ENCODE measurements at places on chromosomes 3 and 15.

GRCh38 chr3:89908711-89909213, 801.3 kb downstream of the EPHA3 start:
- no peak for DNase-seq

DNA sequence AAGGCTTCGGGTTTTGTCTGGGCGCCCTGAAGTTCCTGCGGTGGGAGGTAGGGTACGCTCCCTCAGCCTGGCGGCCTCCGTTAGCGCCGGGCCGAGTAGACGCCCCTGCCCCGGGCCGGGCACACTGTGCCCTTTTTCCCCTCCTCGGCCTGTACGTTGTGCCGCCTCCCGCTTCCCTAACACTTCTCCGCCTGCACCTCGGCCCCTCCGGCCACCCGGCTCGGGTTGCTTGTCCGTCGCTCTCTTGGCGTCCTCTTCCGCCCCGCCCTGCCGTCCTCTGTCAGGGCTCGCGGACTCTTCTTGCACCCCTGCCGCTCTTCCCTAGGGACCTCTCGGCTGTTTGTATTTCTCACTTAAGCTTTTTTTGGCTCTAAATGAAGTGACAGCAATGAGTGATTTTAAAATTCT, 384 bp downstream of the KNL1 start:
- peak; percentile 69 for DNase-seq

DNA sequence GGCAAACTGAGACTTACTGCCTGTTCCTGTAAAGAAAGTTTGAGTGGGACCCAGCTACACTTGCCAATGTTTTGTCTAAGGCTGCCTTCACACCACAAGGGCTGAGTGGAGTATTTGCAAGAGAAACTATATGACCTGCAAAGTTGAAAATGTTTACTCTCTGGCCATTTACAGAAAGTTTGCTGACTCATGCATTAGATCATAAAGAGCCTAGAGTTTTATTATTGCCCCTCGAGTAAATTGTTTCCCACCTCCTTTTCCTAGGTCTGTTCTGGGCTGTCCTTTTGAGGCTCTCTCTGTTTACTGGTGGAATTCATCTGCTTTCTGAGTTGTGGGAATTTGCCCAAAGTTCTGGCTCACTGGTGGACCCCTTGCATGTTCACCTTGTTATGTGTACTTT, 6.7 kb upstream of the PROK2 start:
- no peak for DNase-seq

DNA sequence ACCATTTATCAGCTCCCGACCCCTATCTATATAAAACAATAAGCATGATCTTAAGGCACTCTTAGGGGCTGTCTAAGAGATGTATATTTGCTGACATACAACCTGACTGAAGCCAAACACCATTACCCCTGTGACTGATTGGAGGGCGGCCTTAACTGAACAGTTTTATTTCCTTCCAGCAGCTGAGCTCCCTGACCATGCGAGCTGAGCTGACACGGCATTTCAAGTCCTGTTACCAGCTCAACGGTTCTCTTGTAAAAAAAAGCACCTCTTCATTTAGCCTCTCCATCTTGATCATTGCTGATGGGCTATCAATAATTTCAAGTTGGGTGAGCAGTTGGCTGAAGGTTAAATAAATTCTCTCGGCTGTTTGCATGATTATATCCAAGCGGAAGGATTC, 33.4 kb upstream of the BNIP2 start:
- peak; percentile 65 for DNase-seq

GRCh38 chr15:70016511-70016994, 81.2 kb downstream of the TLE3 start:
- no peak for DNase-seq

- no peak for DNase-seq
Measured at GRCh38 chr3:82093641-82094040, 332.2 kb upstream of the GBE1 start.

DNA sequence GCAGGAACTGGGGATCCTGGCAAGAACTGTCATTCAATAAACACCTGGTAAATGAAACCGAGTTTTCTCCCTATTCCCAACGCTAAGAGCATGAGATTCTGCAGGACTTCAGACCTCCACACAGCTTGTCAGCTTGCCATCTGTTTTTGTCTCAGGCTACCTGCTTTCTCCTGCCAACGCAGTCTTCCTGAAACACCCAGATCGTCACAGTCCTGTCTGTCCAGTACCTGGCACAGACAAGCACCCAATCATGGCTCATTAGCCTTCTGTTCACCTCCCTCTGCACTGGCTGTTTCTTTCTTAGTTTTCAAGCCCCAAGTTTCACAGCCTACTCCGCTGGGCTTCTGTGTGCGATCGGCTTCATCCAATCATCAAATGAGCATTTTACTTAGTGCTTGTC, 5.0 kb downstream of the SLC12A8 start:
- no peak for DNase-seq

DNA sequence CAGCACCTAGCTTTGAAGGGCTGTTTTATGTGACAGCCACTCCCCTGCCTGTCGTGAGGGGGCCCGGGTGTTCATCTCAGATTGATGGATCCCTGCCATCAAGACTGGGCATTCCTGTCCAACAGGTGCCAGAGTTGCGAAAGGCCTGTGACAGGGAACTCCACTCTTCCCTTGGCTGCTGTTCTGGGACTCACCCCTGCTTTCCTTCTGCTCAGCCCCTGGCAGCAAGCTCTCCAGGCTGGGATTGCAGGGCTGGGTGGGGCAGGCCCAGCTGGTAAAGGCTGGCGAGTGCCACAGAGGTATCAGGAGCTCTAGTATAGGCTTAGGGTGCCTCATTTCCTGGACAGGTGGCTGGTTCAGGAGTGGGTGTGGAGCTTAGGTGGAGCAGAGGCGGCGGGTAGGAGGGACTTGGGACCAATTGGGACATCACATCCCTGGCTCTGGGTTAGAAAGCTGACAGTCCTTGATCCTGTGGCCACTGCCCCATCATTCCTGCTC, at the start of gene PLA2G4B:
Gene PLA2G4B (plus strand): TSS at position 448 of the 498 bp plus-strand sequence. CDS start 67 bp downstream, outside the sequence.
- no peak for DNase-seq

- no peak for DNase-seq
Measured at GRCh38 chr3:64909757-64910467, 222.1 kb upstream of the ADAMTS9 start.

DNA sequence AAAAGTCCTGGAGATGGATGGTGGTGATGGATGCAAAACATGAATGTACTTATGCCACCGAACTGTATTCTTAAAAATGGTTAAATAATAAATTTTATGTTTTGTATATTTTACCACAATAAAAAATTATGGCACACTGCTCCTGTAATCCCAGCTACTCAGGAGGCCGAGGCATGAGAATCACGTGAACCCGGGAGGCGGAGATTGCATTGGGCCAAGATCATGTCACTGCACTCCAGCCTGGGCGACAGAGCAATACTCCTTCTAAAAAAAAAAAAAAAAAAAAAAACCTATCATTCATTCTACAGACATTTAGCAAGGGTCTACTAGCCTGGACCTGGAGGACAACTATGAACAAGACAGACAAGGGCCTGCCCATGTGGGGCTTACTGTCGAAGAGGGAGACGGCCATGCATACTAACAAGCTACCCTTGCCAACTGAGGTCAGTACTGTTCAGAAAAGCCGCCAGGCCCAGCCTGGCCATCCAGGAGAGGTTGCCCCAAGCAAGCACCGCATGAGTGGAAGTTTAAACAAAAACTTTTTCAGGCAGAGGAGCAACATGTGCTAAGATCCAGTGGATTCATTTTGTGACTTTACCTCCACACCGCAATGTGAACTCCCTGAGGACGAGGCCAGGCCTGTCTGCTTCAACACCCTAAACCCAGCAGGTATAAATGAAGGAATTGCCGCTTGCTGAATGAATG, 2.8 kb upstream of the NEK4 start:
- DNase-seq = no peak

GRCh38 chr15:63287109-63287508, 9.7 kb downstream of the APH1B start:
- no peak for DNase-seq

DNA sequence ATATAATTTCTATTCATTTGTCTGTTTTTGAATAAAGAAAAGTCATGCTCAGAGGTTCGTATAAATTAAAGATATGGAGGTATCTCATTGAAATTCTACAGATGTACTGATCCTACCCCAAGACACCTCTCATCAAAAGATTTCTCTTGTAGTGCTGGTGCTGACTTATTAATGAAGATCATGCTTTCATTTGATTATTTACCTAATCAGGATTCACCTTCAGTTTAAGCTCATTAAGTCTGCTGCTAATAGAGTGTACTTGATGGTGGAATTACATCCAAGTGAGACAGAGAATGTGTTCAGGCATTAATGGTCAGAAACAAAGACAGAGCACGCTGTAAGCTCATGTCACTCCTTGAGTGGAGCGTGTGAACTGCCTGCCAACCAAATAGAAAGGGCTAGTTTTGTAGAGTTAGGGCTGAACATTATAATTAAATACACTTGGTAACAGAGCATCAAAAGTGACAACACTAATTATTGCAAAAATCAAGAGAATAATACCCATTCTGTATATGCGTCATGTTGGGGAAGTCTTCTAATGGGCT, 45.5 kb downstream of the KBTBD12 start:
- no peak for DNase-seq

DNA sequence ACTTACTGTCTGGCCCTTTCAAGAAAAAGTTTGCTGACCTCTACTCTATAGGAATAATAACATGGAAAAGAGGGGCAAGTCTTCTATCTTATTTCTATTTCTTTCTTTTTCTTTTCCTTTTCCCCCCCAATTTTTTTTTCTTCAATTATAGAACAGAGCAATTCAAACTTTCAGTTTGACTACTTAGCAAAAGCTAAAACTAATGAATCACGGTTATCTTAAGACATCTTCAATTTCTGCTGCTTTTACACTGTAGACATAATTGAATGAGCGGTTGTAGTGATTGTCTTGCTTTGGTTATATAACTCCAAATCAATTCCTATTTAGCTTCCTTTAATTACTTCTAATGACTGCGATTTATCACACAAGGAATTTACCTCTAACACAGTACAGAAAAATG, 74.3 kb upstream of the P2RY1 start:
- DNase-seq = no peak

DNA sequence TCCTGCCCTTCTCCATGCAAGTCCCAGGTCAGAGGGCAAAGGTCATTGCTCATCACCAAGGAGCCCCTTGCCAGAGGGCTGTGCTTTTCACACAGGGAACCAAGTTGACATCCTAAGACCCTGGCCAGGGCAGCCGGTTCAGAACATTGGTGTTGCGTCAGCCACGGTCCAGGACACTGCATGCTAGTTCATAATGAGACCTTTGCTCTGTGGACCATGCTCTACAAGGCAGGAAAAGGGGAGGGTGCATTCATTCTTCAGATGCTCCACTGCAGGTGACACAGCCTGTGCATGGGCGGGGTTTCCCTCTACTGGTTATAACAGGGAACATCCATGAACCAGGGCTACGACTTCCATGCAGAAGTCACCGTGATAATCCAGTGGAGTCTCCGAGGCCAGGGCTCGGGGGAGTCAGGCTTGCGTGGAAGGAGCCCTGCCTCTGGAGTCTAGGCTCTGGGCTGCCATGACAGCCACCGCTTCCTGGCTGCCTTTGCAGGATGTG, 81.6 kb downstream of the OCA2 start:
- peak; percentile 36 for DNase-seq

DNA sequence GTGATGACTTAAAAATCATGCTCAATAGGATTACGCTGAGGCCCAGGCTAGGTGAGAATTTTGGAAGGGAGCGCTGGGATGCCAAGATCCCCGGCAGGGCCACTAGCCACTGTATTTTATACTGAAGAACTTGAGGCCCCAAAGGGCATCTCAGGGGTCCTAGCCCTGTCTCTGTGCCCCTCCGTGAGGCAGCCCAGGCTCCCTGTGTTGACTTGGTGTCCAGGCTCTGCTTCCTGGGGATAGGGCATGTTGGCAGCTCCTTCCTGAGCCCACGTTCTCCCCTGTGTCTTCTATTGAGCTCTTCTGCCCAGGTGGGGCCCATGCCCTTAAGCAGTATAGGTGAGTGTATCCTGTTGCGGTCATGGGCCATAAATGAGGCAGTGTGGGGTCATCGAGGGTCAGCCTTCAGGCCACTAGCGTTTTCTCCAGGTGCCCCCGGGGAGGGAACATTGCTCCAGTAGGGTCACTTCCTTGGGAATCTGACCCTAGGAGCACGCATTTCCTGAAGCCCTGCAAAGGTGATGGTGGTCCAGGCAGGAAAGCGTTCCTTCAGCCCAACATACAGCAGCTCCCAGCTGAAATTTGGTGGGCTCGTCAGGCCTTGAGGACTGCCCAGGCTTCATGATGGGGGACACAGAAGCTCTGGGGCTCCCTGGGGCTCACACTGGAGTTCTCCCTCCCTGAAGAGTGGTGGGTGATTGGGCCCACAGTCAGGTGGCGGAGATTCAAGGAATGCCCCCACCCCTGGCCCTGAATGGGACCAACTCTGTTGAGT, 189.4 kb downstream of the UBE3A start:
- no peak for DNase-seq

- DNase-seq = no peak
Measured at GRCh38 chr15:39789736-39790135, 7.1 kb upstream of the FSIP1 start.

DNA sequence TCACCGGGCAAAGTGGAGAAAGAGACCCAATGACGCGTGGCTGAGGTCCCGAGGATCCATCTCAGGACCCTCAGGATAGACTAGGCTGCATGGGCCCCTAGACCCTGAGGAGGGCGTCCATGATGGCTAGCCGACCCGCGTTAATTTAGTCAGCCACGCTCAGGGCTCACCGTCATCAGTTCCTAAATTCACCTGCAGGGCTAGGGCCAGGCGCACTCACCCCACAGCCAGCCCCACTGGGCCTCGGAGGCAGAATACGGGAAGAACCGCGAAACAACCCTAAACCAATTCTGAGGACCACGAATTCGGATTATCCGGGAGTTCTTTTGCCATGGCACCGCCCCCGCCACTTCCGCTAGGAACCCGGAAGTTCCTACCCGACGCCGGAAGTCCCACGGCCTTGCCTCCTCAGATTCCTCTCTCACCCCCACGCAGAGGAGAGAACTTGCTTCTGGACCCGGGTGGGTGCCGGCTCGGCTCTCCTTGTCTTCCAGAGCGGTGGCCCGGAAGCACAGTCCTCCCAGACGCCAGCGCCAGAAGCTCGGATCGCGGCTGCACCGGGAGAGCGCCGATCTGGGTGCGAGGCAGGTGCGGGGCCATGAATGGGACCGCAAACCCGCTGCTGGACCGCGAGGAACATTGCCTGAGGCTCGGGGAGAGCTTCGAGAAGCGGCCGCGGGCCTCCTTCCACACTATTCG, at the start of the genes EAF1 and METTL6:
Gene EAF1 (plus strand): TSS at position 417 of the 699 bp plus-strand sequence. CDS start 182 bp downstream, at position 599.
Gene METTL6 (minus strand): TSS at position 363 of the 699 bp plus-strand sequence. CDS start 1,033 bp downstream, outside the sequence.
- peak; percentile 83 for DNase-seq

DNA sequence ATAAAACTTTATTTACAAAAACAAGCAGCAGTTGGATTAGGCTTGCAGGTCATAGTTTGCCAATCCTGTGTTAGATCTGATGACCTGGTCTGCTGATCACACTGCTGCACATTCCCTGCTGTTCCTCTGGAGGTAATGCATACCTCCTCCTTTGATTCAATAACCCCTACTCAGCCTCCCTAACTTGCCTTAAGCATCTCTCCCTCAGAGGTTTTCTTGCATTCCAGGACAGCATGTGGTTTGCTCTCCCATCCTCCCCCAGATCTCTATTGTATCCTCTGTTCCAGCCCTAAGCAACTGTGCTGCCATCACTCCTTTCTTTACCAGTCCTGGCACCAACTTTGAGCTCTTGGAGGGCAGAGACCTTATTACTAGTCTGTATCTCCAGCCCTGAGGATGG, 63.4 kb downstream of the CACNA2D3 start:
- DNase-seq = no peak

- no peak for DNase-seq
Measured at GRCh38 chr3:187989575-187990153, 164.3 kb upstream of the LPP start.

- DNase-seq = no peak
Measured at GRCh38 chr15:36469311-36469966, 110.0 kb upstream of the CDIN1 start.

Data from renal pelvis (tissue), 12 donors.